SK-N-MC (cell line): ENCODE measurements at places on chromosomes 5 and 9.

DNA sequence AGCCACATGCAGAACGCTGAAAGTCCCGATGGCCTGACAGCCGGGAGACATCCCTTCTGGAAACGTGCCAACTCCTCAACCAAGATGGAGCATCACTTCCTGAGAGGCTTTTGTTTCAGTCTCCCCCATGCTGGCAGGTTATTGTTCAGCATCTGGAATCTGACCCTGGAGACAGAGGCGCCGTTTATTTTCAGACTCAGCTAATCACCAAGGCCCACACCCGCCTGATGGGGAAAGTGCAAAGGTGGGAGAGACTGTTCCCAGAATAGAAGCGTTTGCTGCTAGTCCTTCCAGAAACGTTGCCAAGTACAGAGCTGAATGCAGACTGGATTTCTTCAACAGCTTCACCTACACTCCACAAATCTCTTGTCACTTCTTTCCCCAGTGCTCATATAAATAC lies 41.8 kb upstream of the S1PR3 start:
- no peak for DNase-seq

- no peak for DNase-seq
Observed at GRCh38 chr5:136199408-136199807, 6.4 kb upstream of the SMIM32 start.

- DNase-seq: no peak
Observed at GRCh38 chr9:119398350-119398749, 29.1 kb upstream of the BRINP1 start.

GRCh38 chr9:12702160-12702758 lies 9.1 kb downstream of the TYRP1 start:
- DNase-seq: no peak
